ENCODE measurements at places on chromosomes 4 and X.

DNA sequence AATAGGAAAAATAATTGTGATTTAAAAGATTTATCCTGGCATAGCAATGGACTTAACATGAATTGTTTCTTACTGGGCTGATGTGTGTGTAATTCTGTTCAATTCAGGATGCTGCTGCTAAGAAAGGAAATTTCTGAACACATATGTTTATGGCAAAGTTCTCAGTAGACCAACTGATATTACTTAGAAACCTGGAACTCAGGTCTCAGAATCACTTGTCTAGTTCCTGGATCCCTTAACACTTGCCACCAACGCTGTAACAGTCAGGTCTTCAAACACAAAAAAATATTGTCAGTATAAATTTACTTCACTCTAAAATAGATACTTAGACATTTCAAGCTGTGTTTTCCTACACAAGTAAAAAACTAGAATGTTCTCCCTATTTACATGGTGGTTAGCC lies 5.5 kb downstream of the CASP3 start:
- DNase-seq = no peak

- no peak for DNase-seq
Observed at GRCh38 chrX:82208975-82209374, 1007.1 kb downstream of the SH3BGRL start.

DNA sequence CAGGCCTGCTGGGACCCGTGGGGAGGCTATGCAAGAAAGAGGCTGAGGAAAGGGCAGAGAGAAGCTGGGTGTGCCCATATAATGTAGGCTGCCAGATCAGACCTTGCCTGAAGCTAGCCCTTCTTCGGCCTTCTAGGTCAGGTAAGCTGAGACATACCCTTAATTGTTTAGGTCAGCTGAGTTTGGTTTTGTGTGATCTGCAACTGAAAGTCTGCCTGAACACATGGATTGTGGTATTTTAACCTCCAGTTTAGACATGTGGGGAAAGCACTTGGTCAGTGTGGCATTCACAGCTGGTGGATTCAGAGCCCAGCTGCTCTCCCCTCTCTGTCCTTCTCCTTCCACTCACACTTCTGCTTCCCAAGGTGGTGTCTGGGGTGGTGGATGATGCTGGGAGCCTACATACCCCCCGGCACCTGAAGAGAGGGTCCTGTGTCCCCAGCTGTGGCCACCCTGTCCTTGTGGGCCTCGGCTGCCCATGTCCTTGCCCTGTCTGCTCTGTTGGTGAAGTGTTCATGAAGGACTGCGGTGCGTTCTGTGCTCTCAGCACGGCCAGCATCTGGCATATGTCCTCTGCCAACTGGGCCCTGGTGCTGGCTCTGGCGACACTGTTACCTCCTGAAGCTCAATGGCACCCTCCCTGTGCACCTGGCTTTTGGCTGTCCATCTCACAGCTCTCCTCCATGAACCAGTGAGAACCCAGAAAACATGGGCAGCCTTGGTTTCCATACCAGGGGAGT lies 82.1 kb downstream of the NAT8L start:
- no peak for DNase-seq

DNA sequence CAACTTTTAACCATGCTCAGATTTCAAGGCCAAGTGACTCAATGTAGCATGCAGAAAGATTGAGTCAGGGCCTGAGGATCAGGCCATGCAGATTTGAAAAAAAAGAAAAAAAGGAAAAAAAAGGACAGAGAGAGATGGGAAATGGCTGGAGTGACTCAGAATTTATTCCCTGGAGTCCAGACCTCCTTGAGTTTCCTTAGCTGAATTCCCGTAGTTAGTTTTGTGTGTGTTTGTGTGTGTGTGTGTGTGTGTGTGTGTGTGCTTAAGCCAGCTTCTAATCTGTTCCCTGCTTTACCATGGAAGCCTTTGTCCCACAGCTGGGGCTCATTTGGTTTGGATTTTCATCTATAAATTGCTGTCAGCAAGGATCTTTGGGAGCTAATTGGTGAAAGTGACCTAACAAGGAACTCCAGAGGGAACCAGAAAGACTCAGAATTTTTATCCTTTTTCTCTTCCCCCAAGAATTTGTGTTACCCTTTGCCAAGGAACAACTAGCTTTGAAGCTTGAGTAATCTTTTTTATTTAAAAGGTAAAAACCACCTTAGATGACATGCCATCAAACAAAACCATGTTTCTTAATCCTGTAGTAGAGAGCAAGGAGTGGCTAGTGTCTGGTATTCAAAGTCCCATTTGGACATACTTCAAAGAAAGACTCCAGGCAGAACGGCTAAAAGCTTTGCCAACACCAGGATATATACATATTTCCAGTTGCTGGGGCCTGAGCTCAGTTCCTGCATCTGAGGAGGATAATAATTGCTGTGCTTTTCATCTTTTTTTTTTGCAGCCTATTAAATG lies 109.0 kb upstream of the DDIT4L start:
- no peak for DNase-seq

DNA sequence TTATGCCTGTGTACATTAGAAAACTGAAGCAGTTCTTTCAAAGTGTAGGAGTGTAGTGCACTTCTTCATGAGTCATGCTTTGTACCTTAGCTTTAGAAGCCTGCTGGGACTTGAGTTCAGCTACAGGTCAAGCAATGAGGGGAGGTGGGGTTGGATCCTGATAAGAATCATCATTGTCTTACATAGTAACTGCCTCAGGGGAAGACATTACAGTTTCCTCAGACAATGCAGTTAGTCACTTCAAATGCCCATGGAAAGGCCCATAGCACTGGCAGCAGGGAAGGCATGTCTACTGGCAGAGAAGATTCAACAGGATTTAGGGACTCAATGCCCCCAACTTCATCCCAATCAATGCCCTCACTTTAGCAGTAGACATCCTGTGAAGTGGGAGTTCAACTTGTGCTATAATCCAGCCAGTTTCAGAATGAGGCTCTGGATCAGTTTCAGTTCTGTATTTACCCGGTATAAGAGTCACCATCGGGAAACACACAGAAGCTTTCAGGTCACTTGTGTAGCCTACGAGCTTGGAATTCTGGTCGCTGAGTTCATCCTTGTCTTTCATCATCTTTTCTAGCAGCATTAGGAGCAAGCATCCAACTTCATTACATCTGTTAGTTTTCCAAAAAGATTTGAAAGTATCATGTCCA lies 1216.5 kb downstream of the RAPGEF2 start:
- no peak for DNase-seq

DNA sequence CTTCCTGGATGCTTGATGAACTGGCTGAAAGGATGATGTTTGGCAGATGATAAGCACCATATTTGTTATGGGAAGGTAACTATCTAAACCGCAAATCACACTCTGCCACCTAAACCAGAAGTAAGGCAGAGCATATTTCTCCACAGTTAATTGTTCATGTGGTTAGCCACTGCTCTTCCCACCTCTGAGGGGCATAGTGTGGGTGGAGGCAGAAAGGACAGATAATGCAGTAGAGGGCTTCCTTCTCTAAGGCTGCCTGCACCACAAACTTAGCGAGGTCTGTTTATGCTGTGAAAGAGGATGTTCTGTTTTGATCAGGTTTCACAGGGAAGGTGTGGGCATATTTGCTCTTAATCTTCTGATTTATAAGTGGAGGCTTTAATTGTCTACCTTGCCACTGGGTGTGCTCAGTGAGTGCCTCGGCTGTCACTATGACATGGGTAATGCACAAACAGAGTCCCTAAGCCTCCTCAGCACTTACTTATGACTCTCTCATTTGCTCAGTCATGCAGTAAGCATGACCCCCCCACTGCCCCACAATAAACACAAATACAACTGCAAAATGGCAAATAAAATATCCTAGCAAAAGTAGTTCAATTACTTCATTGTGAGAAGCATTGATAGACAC lies 401.0 kb downstream of the TMA16 start:
- DNase-seq = no peak

DNA sequence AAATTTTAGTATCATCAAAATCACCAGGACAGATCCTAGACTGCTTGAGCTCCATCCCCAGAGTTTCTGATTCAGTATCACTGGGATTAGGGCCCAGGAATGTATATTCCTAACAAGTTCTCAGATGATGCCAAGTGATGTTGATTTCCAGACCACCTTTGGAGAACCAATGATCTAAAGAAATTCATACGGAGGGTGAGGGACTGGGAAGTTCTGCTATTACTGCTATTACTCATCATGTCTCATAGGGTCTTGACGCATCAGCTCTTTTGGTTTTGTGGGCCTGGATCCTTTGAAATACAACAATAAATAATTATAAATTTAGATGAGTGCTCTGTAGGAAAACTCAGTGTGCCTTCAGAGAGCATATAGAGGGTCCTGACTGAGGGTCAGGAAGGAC lies 59.8 kb upstream of the LGI2 start:
- DNase-seq = no peak

DNA sequence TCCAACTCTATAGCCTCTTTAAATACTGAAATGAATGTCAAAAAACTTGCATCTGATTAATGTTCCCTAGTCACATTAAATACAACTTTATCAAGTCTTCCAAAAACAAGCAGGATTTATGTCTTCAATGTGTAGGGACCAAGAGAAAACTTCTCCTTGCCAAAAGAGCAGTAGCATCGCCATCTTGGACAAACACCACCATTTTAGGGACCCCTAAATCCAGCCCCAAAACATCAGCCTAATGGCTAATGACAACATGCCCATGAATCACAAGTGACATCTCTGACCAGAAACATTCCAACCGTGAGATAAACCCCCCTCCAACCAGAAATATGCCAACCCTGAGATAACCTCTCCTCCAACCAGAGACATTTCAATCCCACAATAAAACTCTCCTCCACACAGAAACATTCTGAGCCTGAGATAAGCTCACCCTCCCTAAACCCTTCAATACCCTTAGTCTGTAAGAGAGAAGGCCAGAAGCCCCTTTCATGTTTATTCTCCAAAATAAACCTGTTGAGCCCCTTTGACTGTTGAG lies 697.4 kb downstream of the TRAM1L1 start:
- DNase-seq = no peak

GRCh38 chrX:83984961-83985360 lies 124.0 kb downstream of the CYLC1 start:
- no peak for DNase-seq

- DNase-seq = no peak
Observed at GRCh38 chr4:173264684-173265185, 69.4 kb downstream of the HMGB2 start.

DNA sequence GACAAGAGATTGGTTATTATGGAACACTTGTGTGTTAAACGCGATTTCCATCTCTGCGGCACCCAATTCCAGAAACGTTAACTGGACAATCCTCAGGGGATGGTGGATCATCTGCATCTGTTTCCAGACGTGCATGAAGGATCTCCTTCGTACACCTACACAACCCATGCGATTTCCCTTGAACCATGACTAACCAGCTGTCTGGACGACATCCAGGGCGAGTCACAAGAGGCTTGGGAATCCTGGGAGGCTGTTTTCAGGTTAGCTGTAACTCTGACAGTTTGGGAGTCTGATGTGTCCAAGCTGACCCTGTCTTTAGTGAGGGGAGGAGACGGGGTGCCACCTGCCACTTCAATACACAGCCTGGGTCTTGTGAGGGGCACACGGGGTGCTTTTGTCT lies 84.5 kb downstream of the GATB start:
- DNase-seq = no peak

- no peak for DNase-seq
Observed at GRCh38 chr4:1821679-1822567, 28.8 kb downstream of the FGFR3 start.

DNA sequence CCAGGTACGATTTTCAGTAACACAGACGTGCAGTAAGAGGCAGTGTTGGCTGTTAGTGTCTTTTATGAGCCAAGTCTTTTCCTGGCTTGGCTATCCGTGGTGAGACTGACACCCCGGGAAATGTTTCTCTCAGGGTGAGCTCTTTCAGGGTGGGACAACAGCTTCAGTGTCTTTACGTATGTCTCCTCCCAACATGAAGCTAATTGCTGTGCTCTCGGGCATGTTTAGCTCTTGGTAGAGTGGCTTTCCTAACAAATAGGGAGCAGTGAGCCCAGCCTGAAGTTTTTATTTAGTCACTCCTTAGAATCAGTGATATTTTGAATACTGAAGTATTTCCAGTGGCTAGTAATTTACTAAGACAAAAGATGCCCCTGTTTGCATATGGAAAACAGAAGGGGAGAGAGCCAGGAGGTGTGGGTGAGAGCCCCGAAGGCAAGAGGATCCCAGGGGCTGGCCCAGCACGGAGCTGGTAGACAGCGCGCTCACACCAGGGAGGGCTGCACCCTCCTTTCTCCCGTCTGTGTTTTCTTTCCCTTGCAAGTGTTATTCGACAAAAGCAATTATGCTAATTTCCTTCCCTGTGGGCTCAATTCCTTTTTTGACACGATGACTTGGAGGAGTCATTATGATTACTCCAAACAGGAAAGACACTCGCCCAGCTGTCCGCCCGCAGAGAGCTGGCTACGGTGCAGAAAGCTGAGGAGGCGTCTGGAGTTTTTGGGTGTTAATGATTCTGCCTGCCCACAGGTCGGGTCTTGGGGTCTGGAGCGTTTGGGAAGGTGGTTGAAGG lies 47.7 kb downstream of the PDGFRA start:
- DNase-seq = no peak

DNA sequence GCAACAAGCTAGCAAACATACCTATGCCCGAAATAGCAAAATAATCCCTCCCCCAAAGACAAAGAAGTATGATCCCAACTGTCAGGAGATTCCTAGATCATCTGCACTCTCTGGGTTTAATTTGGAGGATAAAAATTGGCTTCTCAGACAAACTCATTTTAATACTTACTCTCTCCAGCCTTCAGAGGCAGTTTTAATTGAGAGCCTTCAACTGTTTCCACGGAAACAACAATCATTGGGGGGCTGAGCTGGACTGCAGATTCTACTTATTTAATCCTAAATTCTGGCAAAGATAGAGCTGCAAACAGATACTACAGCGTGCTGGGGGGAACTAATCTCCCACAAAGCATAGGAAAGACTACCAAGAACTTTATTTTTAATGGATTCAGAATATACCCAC lies 168.2 kb downstream of the TSPAN5 start:
- no peak for DNase-seq

DNA sequence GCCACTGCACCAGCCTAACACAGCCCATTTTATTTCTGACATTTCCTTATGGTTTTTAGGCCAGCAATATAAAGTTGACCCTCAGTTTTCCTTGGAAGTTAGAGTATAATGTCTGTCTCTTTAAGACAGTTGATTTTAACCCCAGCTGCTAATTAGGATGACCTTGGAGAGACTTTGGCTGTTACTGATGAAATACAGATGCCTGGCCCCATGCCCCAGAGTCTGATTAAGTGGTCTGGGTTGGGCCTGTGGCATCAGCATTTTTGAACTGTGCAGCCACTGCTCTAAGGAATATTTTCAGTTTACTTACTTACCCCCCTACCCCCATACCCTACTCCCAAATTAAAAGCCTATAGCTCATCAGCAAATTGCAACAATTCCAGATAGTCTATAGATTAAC lies 85.8 kb downstream of the DCLK2 start:
- DNase-seq = no peak

DNA sequence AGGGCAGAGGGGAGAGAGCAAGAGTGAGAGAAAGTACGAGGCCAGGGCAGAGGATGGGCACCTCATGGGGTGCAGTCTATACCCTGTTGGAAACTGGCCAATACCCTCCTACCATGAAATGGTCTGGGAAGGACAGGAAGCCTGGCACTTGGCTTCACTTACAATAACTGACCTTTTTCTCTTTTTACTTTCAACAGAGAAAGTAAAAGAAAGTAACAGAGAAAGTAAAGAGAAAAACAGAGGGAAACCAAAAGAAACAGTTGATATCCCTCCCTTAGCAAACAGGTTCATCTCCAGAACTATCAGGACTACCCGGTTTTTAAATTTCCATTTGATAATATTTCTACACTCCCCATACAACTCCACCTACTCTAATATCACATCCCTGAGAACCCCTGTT lies 20.6 kb downstream of the ARL13A start:
- no peak for DNase-seq
